Amygdala (tissue), 56 donors: ENCODE measurements at places on chromosomes 1 and 21.

DNA sequence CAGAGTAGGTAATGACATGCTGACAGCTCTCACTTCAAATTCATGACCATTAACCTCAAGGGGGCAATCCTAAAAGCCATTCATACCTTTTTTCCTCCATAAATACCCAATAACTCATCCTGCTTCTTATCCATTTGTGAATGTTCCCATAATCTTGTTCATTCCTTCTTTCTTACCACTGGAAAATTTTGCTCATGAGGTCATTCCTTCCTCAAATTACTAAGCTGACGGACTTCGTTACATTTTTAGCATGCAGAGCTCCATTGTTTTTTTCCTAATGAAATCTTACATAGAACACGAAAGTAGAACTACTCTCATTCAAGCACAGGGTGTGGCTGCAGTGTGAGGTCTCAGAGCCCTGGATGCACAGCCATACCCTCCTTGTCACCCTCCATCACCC lies 276.5 kb upstream of the DPYD start:
- no peak for DNase-seq

DNA sequence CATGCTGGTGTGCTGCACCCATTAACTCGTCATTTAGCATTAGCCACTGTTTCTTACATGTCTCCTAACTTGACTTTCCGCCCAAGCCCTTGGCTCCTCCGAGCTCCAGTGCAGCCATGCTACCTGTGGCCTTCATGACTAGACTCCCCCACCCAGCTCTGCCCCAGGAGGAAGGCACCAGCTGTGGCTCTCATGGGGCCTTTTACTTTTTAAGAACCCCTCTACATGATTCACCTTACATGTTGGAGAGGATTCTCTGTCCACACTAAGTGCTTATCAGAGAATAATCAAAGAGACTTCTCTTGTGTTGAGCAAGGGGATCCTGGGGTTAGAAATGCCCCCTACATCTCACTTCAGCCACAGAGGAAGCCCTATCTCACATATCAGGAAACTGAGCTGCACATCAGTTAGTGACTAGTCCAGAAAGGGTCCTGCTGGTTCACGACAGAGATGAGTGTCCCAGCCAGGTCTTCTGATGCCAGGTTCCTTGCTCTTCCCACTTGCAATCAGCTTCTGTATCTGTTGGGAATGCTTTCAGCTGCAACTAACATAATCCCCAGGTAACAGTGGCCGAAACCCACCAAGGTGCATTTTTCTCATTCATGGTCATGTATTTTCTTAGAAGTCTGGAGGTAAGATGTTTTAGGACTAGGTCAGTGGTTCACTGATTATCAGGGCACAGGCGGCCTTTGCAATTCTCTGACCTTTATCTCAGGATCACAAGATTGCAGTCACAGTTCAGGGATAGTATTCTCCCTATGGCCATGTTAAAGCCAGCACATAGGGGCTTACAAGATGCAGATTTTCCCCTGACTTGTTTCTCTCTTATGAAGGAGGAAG lies 45.9 kb downstream of the KLHDC7A start:
- DNase-seq: no peak

DNA sequence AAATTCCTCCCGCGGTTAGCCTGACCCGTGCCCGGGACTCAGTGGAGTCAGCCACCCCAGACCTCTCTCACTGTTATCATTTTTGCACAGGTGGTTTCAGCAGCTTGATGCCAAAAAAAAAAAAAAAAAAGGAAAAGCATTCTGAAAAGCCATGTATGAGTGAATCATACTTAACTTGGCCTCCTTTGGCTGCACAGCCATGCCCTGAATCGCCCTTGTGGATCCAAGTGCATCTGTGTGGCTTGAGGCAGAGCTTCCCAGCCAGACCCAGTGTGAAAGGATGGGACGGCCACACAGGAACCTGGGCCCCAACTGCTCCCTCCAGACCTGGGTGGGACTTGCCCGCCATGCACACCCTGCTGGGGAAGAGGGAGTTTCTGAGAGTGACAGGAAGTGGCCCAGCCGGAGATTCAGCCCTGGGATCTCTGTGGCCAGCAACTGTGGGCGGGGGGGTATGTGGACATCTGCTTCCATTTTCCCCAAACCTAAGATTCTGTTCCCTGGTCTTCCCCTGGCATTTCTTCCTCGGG lies 8.6 kb downstream of the YBEY start:
- no peak for DNase-seq

GRCh38 chr1:191519519-191519918 lies 638.7 kb upstream of the RGS18 start:
- no peak for DNase-seq

DNA sequence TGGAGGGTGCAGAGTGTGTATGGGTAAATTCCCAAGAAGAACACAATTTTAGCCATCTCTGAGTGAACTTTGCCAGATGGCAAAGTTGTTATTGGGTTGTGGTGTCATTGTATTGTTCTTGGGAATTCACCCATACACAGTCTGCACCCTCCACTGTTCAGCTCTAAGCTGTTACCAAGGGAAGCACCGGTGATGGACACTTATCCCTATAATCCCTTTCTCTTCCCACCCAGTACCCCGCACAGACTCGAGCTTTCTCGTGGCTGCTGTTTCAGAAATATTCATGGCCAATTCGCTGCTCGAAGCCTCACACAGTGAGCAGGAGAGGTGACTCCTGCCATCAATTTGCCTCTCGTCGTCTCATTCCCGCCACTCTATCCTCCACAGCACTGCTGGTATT lies 95.7 kb upstream of the PALMD start:
- DNase-seq: no peak

DNA sequence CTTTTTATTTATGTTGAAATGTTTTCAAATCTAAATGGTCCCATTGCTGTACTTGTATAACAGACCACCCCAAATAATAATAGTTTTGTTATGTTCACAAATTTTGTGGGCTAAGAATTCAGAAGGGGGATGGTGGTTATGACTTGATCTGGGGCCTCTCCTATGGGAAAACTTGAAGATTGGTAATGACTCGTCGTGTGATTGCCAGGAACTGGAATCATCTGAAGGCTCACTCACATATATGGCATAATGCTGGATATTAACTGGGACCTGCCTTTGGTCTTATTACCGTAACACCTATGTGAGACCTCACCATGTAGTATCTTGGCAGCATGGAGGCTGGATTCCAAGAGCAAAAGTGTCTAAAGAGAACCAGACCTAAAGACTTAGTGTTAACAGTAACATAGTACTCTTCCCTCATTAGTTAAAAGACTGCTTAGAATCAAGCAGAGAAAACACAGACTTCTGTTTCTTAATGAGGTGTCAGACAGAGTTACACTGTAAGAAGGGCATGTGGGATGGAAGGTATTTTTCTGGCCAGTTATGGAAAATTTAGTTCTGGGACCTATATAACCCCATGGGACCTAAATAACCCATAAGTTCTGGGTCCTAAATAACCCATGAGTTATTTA lies 11.9 kb downstream of the LYPLAL1 start:
- DNase-seq: no peak

DNA sequence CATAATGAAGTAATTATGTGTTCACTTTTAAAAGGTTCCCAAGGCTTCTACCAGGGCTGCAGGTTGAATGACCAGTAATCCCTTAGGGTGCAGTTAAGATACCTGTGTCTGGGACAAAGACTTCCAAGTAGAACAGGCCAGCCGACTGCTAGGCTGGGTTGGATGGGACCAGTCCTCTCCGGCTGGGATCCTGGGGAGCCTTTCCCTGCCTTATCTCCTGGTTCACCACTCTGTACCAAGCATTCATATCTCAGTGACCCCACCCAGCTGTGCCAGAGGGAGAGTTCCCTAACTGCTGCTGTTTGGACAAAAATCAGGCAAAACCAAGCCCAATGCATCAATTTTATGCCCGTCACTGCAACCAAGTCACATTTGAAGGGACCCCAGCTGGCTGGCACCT lies 116.2 kb upstream of the ATP1A1 start:
- DNase-seq: no peak

- no peak for DNase-seq
Observed at GRCh38 chr1:29519108-29519787, 282.9 kb downstream of the PTPRU start.

DNA sequence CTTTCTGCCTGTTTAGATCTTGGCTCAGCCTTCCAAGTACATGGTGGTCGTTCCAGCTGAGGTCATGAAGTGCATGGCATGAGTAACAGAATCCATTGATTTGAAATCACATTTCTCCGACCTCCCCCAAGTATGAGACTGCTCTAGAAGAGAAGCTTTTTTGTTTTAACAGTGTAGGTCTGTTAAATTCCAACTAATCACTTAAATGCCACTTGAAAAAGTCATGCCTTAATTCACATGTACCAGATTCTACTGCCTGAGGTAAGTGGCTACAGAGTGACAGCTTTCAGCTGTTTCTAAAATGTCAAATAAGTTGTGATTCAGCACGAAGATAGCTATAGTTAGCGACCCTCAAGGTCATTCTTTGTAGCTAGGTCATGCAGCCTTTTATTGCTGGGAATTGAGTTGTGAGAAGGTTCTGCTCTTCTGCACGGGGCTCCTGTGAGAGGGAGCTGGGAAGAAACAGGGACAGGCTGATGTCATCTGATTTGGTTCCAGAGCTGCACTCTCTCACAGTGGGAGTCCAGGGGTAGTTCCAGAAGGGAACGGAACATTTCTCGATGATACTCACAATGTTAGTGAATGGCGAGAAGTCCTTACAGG lies 112.7 kb downstream of the VPS13D start:
- DNase-seq: no peak

- no peak for DNase-seq
Observed at GRCh38 chr1:18013216-18013615, 94.4 kb upstream of the IGSF21 start.

- no peak for DNase-seq
Observed at GRCh38 chr1:42033629-42034028, 114.9 kb upstream of the HIVEP3 start.

GRCh38 chr1:23581219-23581618 lies 21.9 kb upstream of the ID3 start:
- DNase-seq: peak; percentile 76

GRCh38 chr1:91505086-91505485 lies 4.4 kb downstream of the CDC7 start:
- DNase-seq: no peak

DNA sequence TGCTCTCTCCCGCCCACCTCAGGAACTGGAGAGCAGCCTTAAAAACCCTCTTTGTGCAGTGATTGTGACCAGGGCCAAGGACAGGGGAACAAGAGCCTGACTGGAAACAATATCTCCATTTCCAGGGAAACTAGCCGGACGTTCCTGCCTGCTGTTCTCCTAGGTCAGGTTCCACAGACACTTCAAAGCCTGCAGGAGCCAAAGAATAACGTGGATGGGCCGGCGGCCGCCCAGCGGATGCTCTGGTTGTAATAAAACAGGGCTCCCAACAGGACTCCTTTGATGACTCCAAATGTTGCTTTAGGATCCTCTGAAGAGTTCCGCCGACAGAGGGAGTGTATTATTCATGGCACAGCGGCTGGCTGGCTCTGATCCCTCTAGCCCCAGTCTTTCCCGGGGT lies 162.2 kb downstream of the PLXNA2 start:
- no peak for DNase-seq

DNA sequence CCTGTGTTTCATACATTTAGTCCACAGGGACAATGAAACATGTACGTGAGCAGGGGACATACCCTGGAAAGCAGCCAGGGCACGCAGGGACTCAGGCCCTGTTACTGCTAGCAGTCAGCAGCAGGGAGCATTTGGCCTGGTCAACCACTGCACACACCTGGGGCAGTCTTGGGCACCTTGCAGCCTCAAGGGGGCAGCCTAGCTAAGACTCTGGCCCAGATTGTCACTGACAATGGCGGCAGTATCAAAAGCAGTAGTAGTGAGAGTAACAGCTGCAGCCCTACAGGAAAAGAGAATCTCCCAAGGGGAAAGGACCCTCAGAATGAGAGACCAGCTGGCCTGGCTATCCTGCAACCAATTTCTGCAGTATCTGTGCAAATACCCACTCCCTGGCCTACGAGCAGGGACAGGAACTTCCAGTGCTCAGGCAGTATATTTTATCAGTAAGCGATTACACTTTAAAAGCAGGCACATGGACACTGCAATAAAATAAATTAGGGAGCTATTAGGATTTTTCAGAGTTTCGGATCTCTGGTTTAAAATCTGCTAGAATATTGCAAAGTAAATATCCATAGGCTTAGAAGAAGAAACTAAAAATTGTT lies 475.6 kb downstream of the LTN1 start:
- DNase-seq: no peak

DNA sequence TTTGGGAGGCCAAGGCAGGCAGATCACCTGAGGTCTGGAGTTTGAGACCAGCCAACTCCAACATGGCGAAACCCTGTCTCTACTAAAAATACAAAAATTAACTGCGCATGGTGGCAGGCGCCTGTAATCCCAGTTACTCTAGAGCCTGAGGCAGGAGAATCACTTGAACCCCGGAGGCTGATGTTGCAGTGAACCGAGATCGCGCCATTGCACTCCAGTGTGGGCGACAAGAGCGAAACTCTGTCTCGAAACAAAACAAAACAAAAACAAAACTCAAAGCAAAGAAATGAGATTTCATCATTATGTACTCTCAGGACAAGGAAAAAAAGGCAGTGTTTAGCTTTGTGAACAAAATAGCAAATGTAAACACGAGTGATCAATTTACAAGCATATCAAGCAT lies 61.0 kb downstream of the LAMC2 start:
- no peak for DNase-seq

DNA sequence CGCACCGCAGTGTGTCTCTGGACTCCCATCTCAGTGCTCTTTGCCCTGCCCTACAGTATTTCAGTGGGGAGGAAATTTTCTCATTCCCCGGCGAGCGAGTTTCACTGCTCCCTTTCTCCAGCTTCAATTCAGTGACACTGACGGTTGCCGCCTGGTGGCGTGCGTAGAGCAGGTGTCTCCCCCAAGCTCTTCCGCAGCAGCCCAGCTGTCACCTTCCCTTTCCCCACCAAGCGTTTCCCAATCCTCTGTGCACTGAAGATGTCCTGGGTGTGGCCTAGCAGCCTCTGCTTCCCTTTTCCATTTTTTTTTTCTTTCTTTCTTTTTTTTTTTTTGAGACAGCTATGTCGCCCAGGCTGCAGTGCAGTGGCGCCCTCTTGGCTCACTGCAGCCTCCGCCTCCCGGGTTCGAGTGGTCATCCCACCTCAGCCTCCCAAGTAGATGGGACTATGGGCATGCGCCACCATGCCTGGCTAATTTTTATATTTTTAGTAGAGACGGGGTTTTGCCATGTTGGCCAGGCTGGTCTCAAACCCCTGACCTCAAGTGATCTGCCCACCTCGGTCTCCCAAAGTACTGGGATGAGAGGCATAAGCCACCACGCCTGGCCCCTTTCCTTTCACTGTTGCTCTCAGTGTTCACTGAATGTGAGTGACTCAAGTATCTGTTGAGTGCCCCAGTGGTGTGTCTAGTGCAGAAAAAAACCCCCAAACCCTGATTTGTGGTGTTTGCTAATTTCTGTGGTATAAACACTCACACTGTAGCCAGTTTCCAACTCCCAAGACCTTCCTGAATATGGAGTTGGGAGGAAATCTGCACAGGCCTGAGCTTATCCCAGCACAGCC lies 30.1 kb downstream of the TNFRSF1B start:
- DNase-seq: peak; percentile 5
